ENCODE measurements at places on chromosomes 16 and 17.

DNA sequence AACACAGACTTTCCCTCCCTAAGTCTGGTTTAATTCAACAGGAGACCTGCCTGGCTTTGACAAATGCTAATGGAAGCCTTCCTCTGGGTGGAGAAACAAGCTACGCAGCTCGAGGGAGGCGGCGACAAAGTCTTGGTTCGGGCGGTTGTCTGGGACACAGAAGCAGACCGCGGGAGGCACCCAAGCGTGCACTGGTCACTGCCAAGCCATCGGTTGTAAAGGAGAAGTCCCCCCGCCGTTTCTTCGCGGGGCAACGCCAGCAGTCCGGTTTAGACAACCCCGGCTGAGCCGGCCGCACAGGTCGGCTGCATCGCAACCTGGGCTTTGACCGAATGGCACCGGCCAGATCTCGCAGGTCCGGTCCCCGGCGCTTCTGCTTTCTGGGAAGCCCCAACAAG lies 586 bp downstream of the GLYR1 start:
- DNase-seq = no peak

GRCh38 chr17:34667656-34668055 lies 88.3 kb downstream of the TMEM132E start:
- no peak for DNase-seq

DNA sequence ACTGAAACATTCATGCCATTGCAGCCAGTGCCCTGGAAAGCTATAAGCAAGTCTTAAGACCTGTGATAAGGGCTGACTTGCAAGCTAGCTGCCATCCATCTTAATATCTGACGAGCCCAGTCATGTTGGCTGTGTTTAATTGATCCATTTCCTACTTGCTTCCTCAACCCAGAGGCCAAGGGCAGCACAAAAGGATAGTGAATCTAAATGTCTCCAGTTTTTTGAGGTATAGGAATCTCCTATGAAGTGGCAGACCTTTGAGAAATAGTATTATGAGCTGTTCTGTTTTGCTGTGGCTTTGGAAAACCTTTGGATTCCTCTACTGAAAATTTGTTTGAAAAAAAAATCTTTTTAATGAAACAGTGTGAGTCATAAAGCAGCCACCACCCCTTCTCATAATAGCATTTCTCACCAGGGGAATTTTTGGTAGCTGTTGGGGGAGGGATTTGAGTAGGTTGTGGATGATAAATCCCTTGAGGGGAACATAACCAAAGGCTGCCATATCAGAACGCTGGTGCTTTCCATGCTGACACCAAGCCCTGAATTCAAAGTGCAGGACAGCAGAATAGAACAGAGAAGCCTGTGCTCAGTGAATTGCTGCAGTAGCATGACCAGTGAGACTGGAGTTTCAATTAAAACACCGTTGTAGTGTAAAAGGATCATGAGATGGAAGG lies 12.9 kb downstream of the ZNRF1 start:
- DNase-seq = no peak

GRCh38 chr16:82638095-82638798 lies 11.5 kb downstream of the CDH13 start:
- no peak for DNase-seq

DNA sequence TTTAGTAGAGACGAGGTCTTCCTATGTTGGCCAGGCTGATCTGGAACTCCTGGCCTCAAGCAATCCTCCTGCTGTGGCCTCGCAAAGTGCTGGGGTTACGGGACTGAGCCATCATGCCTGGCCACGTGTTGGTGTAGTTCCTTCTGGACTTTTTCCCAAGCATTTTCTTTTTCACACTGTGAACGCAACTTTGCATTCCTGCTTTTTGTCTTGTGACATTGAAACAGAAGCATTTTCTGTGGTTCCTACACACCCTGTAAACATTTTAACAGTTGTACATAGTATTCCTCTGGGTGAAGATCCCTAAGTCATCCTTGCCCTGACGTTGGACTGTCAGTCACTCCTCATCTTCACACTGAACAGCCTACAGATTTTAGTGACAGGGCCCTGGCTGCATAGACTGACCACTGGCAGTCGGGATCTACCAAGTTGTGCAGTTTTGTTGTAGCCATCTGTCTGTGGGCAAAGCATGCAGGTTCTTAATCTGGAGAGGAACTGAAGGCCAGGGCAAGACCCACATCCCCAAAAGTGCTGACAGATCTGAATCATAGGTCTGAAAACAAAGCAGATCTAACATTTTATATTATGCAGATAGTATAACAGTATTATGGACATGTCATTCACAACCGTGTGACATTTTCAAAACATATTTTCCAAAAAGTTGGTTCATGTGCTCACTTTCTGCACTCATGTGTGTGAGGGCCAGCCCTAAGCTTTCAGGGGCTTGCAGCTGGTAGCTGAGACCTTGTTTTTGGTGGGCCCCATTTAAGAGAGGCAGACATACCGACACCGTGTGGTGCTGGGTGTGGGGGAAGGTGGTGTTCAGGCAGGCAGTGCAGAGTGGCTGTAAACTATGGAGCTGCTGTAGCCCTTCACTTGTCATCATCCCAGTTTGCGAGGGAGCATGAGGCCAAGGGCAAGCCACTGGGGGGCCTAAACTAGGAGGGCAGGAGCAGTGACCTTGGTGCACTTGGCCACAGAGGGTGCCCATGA lies 59.9 kb downstream of the EPN2 start:
- no peak for DNase-seq

- DNase-seq = no peak
Observed at GRCh38 chr17:78376161-78376560, 2.3 kb upstream of the PGS1 start.

DNA sequence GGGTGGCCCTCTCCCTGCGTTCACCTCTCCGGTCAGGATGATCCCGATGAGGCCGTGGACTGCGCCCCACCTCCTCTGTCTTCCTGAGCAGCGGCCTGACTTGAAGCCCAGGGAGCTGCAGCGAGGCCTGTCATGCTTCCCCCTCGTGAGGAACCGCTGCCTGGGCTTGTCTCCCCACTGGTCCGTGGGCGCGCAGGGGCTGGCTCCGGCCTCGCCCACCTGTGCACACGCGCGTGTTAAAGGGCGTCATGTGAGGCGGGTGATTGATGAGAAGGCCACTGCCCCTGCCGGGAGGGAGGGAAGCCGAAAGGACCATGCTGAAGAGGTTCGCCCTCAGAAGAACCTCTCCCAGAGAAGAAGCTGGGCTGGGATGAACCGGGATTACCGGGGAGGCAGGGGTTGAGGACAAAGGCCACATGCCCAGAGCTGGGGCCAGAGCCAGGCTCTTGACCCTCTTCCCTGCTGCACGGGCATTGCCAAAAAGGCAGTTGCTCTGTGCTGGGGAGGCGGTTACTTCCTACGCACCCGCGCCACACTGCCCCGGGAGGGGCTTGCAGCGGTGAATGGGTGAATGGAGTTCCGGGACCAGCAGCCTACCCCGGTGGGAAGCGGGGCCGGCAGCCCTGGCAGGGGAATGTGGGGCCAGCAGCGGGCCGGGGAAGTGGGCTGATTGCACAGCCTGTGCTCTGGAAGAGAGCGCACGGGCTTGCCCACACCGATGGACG lies 85.9 kb upstream of the GSE1 start:
- no peak for DNase-seq

- peak; percentile 67 for DNase-seq
Observed at GRCh38 chr17:76408037-76408849, 23.8 kb downstream of the SPHK1 start.

DNA sequence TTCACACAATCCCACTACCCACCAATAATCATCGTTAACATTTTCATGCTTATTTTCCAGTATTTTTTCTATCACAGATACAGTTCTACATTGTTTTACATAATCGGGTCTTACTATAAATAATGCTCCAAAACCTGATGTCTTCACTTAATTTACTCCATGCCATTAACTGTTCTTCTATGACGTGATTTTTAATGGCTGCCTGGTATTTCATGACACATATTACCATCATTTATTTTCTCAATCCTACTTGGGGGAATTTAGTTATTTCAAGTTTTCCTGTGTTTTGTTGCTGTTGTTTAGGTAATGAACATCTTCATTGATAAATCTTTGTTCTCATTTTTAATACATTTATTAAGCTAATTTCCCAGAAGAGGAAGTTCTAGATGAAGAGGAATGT lies 14.7 kb downstream of the LPO start:
- no peak for DNase-seq

- no peak for DNase-seq
Observed at GRCh38 chr17:76542566-76542971, 2.7 kb downstream of the PRCD start.

DNA sequence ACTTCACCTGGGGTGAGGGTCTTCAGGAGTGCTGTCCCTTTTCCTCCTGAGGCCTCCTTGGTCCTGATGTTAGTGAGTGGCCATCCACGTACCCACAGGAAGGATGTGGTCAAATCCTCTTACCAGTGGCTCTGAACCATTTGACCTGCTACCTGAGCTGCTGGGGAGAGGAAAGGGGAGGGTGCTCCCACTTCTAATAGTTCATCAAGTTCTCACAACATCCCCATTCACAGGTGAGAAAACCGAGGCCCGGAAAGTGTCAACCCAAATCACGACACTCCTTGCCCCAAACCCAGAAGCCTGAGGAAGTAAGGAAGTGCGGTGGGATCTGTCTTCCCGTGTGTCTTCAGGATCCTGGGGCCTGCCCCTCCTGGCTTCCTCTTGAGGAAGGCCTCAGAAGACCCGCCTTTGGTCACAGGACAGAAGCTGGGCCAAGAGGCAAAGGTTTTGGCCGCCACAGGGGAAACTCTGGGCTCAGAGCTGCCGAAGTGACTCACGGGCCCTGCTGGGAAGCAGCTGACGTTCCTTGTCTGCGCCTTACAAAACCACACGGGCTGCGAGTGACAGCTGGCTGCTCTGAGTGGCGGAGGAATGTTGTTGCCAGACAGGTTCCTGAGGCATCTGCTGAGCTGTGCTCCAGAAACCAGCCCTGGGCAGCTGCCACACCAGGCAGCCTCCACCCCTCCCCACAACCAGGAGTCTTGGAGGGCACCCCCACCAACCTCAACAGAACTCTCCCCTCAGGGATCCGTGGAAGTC lies 13.9 kb upstream of the KIFC3 start:
- peak; percentile 59 for DNase-seq

GRCh38 chr17:68596411-68596945 lies 4.7 kb downstream of the FAM20A start:
- DNase-seq = no peak

GRCh38 chr17:8683355-8683754 lies 52.8 kb upstream of the MYH10 start:
- no peak for DNase-seq

- peak; percentile 30 for DNase-seq
Observed at GRCh38 chr16:56057151-56057550, 134.1 kb upstream of the GNAO1 start.

- DNase-seq = no peak
Observed at GRCh38 chr16:83453977-83454376, 353.8 kb upstream of the HSBP1 start.

DNA sequence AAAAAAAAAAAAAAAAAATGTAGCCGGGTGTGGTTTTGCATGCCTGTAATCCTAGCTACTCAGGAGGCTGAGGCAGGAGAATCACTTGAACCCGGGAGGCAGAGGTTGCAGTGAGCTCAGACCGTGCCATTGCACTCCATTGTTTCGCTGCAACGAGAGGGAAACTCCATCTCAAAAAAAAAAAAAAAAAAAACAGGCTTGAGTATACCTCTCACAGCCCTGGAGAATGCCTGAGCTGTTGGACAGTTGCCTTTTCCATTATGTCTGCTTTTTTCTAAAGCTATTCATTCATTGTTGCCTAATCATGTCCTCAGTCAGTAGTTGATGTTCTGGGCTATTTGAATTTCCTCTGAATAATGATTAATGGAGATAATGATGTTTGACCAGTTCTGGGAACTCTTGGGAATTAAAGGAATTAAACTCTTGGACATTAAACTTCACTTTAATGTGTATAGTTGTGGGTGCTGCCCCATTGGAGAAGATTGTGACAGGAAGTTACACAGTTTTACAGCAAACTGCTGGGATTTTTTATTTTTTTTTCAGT lies 11.8 kb downstream of the HMOX2 start:
- no peak for DNase-seq
